ENCODE measurements at places on chromosomes 3 and 15. TPM values are rescaled to one million over a fixed set of nuclear protein-coding genes. Genes with fewer than 3 reads are reported as not detected.

GRCh38 chr3:108806316-108806715 lies 16.3 kb upstream of the TRAT1 start:
- DNase-seq: peak; percentile 76

- no peak for DNase-seq
Measured at GRCh38 chr3:8727605-8728512, 5.7 kb upstream of the CAV3 start.

GRCh38 chr15:63986751-63987341 lies 59.4 kb downstream of the DAPK2 start:
- no peak for DNase-seq

- no peak for DNase-seq
Measured at GRCh38 chr3:146313031-146313745, 62.3 kb upstream of the PLSCR4 start.

DNA sequence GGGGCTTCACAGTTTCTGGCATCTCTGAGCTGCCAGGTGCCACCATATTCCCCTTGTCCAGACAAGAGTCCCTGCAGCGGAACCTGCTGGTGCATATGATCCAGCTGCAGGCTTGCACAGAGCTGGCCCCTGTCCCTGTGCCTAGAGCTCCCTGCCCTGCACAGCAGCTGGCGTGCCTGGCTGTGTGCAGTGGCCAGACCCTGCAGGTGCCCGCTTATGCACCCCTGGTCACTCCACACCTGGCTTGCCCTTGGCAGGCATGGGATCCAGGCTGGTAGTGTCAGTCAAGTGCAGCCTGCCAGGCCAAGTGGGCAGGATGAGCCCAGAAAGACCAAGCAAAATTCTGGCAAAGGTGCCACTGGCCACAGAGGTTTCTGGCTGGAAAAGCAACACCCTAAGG lies 88.6 kb upstream of the TTBK2 start:
- no peak for DNase-seq

- no peak for DNase-seq
Measured at GRCh38 chr15:69021895-69022294, 7.4 kb downstream of the NOX5 start.

GRCh38 chr3:155304394-155304793 lies 10.9 kb upstream of the STRIT1 start:
- no peak for DNase-seq

DNA sequence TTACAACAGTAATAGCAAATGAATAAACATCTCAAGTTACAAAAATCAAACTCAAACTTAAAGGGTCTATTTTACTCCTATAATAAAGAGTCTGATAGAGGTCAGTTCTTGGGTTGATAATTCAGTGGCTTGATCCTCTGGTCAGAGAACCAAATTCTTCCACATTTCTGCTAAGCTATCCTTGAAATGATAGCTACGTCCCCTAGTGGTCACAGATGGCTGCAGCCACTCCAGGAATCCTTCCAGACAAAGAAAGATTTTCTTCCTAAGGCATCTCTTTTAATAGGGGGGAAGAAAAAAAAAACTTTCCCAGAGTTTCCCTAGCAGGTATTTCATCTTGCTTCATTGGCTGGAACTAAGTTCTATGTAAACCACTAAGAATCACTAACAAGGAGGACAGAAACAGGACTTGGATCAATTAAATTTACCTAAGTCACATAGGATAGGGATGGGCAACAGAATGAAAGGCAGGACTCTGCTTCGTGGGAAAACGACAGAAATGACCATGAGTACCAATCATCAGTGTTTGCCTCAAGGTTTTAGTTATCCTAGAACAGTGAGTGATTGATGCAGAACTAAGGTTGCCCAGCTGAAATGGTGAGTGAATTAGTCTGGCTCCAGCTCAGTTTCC lies 160.7 kb downstream of the STAC start:
- DNase-seq: no peak

DNA sequence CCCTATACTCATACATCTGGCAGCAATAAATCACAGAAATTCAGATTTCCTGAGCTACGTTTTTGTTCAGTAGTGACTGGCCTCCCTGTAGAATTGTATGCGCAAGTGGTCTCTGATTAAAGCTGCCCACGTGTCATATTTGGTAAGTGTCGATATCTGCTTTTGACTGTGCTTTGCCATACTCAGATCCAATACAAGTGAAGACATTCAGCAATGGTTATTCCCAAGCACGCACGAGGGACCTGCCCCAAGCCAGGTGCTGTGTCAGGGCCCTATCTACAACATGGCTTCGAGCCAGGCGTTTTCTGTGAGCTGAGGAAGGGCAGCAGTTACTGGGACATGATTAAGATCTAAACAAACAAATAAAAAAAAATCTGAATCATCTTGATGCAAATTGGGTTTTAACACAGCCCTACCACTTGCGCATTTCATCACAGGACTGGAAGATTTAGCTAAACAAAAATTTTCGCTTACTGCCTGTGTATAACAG lies 47.2 kb upstream of the ICE2 start:
- peak; percentile 42 for DNase-seq

- no peak for DNase-seq
Measured at GRCh38 chr3:759106-759505, 333.7 kb upstream of the CNTN6 start.

DNA sequence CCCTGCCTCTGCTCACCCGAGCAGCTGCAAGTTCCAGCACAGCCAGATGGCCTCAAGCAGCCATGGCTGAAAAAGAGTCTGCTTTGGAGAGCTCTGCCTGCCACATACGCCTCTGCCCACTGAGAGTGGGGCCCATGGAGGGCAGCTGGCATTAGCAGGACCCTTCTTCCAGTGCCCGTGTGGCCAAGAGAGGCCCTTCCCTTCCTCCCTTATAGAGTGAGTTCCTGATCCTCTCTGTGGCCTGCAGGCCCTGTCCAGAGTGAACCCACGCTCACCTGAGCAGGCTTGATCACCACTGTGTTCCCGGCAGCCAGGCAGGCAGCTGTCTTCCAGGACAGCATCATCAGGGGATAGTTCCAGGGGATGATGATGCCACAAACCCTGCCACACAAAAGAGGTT lies 41.4 kb upstream of the SLC41A3 start:
- no peak for DNase-seq

DNA sequence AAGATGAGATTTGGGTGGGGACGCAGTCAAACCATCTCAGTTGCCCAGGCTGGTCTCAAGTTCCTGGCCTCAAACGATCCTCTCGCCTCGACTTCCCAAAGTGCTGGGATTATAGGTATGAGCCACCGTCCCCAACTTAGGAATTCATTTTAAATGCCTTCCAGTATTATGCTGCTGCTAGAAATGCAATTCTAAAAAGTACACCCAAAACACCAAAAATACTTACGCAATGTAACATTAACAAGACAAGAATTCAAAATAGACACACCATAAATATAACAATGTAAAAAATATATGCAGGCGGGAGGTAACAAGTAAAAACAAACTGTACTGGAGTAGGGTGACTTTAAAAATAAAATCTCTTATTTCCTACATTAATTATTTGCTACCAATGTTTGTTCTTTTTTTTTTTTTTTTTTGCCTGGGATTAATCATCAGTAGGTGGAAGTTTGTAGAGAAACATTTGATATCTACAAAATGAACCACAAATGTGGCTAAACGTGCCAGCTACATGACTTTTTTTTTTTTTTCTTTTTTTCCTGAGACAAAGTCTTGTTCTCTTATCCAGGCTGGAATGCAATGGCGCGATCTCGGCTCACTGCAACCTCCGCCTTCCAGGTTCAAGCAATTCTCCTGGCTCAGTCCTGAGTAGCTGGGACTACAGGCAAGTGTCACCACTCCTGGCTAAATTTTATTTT lies 56.8 kb downstream of the SETMAR start:
- no peak for DNase-seq

GRCh38 chr3:12560505-12561190 lies 3.8 kb downstream of the MKRN2 start:
- no peak for DNase-seq

DNA sequence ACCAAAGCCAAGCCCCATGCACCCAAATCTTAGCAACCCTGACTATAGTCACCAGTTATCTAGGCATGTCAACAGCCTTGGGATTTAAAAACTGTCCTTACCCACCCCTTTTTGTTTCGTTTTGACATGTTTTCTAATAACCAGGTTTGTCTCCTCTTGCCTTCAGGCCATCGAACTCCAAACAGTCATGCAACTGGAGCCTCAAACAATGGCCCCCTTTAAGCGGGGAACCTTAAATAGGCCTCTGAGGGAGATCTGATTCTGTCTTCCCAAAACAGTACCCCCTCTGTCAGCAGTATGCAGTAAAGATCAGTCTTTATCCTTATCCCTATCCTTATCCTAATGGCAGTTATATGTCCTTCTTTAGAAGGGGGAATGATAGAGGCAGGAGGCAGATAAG lies 105.7 kb downstream of the DPH6 start:
- no peak for DNase-seq

DNA sequence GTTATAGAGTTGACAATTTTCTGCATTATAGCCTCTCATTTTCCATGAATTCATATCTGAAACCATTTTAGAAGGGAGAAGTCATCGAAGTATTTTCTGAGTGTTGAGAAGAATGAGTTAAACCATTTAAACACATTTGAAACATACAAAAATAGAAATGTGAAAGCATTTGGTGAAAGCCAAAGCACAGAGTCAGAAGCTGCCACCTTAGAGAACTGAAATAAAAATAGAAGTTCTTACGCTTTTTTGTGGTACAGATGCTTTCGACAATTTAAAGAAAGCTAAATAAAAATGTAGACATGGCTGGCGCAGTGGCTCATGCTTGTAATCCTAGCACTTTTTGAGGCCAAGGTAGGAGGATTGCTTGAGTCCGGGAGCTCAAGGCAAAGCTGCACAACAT lies 9.0 kb downstream of the FANCD2OS start:
- no peak for DNase-seq

DNA sequence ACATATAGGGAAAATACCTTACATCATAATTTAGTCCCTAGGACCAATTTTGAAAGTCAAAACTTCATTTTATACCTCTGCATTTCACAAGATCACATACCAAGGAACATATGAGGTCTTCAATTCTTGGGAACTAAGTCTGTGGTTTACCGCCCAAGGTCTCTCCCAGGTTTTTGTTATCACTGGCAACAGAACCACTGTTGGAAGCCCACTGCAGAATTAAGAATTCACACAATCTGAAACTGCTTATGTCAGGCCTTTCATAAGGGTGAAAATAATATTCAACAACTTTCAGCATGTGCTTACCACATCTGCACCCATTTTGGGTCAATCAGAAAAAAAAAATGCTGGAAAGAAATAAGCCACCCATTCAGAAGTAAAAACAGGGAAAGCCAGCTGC lies 107.2 kb upstream of the MME start:
- no peak for DNase-seq

DNA sequence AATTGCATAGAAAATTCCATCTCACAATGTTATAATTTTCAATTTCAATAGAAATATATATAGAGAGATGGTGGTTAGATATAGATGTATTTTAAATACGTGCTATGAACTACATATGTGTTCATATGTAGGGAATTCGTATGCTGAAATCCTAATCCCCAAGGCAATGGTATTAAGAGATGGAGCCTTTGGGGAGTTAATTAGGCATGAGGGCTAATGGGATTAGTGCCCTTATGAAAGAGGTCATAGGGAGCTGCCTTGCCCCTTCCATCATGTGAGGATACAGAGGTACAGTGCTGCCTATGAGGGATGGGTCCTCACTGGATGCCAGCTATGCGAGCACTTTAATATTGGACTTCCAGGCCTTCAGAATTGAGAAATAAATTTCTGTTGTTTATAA lies 79.6 kb upstream of the CCDC54 start:
- DNase-seq: no peak

GRCh38 chr3:64848822-64849221 lies 161.0 kb upstream of the ADAMTS9 start:
- no peak for DNase-seq

GRCh38 chr15:39135989-39136388 lies 444.9 kb upstream of the THBS1 start:
- DNase-seq: no peak

DNA sequence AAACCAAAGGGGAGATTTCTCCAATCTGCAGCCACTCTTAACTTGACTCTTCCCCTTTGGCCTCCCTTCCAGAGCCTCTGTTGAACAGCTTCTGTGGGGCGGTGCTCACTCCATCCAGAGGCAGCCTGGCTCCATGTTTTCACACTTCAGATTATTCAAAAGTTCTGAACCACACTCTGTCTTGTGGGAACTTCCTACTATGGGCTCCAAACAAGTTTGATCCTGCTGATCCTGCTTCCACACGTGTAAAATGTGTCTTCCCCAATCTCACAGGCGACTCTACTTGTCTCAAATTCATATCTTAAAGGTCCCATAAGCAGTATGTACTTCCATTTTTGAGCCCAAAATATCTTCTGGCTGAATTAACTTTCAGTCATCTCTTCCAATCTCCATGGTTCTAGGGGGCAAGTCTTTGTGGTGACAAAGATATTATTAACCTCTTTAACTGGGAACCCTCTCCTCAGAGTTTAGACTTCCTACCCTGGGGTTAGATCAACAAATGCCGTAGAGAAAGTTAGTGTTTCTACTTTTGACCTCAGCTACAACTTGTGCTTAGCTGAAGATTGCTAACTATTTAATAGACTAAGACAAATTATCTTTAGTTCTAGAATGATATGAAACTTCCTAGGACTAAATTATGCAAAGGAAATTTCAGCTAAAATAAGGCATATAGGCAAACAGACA lies 176.3 kb upstream of the BCL6 start:
- DNase-seq: no peak

DNA sequence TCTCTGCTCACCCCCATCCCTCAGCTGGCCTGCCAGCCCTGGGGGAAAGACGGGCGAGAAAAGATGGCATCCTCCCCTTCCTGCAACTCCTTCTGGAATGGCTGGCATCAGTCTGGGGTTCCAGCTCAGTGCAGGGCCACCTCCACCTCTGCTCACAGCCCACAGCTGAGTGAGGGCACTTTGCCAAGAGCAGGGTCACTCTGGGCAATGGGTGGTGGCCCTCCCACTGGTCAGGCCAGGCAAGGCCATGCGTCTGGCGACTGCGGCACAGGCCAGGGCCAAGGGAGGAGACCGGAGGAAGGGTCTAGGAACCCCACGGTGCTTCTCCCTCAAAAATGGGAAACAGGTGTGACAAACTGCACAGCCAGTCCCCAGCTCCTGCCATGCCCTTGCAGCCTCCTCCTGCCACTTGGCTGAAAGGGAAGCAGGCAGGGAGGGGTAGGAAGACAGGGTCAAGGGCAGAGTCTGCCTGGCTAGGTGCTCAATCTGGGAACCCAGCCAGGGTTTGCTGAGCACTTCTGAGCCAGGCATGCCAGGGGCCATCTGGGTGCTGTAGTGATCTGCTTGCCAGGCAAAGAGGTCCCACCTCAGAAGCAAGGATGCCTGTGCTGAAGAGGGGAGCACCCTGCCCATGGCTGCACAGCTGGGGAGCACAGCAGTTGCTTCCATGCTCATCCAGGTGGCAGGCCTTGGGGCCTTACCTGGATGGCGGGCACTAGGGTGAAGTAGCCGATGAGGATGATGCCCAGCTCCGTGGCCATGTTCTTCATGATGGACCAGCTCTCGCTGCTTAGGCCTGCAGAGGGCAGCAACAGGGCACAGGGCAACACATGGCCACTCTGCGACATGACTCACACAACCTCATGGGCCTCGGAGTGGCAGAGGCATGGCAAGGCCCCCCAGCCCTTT lies 41.2 kb downstream of the PTPN23 start:
- DNase-seq: no peak

RARRES1 gene
- total RNA-seq: not detected

DLEC1 gene
- total RNA-seq: 1.3 TPM

SLC12A1 gene
- total RNA-seq: not detected

GREM1 gene
- not detected for total RNA-seq

TM4SF4 gene
- not detected for total RNA-seq

DPPA2 gene
- not detected for total RNA-seq

GUCA1C gene
- total RNA-seq: not detected

FAM174B gene
- total RNA-seq: 3.9 TPM

TMCO5A gene
- not detected for total RNA-seq

Measured in CD8-positive, alpha-beta memory T cell (primary cell).